ENCODE measurements at places on chromosomes 6 and 20.

- DNase-seq = no peak
These were observed at the start of gene DDO for GRCh38 chr6:110415086-110415916. DDO (minus strand) TSS chr6:110415575; CDS start chr6:110413462, 2,113 bp downstream.

GRCh38 chr20:54115172-54115854 lies 44.9 kb upstream of the BCAS1 start:
- no peak for DNase-seq

- no peak for DNase-seq
These were observed at the start of gene CFB for GRCh38 chr6:31945507-31946369. CFB (plus strand) TSS chr6:31946095; CDS start chr6:31946222, 127 bp downstream.

DNA sequence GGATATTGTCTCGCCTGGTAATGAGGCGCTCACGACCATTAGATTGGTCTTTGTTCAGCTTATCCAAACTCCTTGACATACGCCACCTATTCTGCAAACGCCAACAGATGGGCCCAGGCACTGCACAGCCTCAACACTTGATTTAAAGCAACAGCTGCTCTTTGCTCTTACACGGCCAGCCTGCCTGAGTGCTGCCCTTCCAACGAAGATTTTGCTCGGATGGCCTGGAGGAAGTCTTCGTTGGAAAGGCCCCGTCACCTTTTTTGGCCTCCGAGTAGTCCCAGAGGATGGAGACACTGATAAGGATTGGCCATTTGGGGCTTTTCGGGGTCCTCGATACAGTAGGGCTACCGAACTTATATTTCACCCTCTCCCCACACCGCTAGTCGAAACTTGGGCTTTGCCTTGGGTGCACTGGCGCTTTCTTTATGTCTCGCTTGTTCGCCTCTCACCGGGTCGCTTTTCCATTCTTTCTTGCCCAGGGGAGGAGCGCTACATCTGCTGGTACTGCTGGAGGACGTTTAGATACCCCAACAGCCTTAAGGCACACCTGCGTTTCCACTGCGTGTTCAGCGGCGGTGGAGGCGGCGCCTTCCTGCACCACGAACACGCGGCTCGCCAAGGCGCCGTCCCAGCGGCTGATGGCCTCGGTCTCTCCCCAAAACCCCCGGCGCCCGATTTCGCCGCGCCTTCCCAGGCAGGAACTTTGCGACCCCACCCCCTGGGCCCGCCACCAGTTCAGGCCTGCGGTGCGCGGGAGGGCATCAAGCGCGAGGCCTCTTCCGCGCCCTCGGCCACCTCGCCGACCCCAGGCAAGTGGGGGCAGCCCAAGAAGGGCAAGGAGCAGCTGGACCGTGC lies 6.1 kb downstream of the PRDM13 start:
- DNase-seq = no peak

DNA sequence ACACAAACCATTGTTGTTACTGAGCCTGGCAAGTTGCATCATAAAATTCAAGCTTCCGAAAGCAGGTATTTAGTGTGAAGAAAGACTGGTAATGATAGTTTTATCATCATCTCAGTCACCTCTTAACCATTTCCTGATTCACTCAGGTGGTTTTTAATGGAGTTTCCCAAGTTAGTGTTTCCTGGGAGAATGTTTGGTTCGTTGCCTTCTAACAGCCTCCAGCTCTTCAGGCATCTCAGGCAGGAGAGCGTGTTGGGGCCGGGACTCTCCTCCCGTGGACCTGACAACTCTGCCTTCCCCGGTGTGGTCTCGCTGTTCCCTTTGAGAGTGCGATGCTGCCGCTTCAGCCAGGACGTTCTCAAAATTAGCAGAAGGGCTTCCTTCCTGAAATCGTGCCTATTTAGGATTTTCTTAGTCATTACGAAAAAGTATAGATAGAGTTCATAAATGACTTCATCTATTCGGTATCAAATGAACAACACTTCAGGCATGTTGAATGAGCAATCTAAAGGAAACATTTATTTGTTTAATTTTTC lies 105.0 kb upstream of the QKI start:
- DNase-seq = no peak

DNA sequence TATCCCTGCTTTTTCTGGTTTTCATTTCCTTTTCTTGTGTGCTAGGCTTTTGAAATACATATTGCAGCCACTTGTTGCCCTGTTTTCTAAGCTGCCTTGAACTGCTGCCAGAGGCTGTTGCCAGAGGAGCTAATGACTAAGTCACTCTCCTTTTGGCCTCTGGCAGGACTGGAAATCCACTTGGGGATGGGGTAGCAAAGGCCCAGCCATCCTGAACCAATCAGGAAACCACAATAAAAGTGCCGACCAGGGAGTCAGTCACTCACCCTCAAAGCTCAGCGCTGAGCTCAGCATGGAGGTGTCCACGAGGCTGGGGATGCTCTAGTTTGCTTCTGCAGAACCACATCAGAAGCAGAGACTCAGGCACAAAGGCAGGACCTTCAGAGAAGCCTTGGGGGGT lies 813.0 kb downstream of the DHX35 start:
- DNase-seq = peak; percentile 31

GRCh38 chr6:36739947-36740817 lies 42.6 kb downstream of the RAB44 start:
- no peak for DNase-seq

DNA sequence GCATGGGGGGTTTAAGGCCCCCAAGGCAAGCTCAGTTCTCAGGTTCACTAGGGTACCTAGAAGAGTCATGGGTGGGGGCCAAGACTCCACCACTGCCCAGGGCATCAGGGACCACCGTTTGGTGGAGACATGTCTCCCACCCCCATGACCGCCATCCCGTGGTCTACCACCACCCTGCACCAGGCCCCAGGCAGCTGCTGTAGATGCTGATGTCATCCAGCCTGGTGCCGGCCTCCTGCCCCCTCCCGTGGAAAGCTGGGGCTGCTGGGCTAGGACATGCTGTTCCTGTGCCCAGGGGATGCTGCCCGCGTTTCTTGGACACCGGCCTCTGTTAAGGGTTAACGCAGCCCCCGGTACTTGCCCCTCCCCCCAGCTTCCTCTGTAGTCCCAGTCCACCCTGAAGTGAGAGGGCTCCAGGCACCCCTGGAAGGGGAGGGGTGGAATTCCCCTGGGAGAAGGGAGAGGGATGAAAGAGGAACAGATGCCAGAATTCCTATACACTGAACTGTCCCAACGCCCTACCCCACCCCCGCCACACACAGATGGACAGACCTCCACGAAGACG lies 587 bp downstream of the IP6K3 start:
- DNase-seq = peak; percentile 31

- peak; percentile 97 for DNase-seq
These were observed 431.8 kb downstream of the CD83 start for GRCh38 chr6:14549304-14549770.

DNA sequence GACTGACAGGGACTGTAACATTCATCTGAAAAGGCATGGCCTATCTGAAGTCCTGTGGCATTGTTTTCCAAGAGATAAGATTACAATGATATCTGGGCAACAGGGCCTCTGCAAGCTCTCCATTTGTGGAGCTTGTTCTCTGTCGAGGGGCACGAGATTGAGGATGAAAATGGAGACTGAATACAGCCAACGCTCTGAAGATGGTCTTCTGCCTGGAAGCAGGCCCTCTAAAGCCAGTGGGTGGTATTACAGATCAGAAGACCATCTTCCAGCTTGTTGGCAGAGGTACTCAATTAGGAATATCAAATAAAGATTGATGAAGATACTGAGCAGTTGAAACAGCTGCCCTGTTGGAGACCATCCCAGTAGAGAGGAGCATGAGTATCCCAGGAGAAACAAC lies 288.2 kb downstream of the CENPW start:
- no peak for DNase-seq

GRCh38 chr6:31729979-31730630 lies 1.0 kb upstream of the DDAH2 start:
- no peak for DNase-seq

DNA sequence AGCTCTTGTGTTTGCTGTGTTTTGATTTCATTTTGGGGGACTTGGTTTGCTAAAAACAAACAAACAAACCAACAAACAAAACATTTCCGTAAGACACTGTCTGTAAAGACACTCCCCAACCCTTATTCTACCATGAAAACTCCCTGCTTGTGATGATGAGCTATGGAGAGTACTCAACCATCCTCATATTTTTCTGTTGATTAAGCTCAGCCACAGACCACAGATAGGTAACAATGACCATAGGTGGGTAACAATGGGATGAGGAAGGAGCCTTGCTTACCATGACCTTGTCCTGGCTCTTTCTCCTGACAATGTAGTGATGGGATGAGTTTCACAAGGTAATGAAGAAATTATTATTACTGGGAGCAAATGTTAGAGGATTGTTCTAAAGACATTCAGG lies 11.4 kb upstream of the FAM83B start:
- no peak for DNase-seq

DNA sequence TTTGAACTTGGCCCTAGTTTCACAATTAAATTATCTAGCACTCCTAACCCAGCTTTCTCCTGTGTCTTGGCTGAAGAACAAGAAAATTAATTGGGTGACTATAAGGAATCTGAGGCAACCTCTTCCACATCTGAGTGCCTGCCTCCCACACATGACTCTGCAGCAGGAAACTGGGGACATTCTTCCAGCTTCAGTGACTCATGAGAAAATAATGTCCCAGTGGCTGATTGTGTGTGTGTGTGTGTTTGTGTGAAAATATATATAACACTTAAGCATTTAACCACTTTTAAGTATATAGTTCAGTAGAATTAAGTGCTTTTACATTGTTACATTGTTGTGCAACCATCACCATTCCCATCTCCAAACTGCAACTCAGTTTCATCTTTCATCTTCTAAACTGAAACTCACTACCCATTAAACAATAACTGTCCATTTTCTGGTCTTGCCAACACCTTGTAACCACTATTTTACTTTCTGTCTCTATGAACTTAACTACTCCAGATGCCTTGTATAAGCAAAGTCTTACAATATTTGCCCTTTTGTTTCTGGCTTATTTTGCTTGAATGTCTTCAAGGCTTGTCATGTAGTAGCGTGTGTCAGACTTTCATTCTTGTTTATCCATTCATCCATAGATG lies 8.7 kb downstream of the TRIM38 start:
- DNase-seq = no peak

GRCh38 chr6:42229506-42230119 lies 12.0 kb upstream of the MRPS10 start:
- DNase-seq = no peak

DNA sequence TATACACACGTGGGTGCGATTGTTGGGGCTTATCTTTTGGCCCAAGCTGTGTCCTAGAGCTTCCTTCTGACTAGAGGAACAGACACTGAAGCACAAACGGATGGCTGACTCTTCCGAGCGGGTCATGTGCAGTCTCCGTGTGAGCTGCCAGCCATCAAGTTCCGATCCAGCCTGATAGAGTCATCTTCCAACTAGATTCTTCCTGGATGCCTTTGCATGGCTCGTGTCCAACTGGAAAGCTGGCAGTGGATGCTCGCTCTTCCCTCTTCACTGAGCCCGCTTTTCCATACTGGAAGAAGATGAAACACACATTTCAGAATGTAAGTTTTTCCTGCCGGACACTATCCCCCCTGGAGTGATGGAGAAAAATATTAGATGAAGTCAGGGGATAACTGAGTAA lies 148.1 kb downstream of the SCML4 start:
- no peak for DNase-seq

DNA sequence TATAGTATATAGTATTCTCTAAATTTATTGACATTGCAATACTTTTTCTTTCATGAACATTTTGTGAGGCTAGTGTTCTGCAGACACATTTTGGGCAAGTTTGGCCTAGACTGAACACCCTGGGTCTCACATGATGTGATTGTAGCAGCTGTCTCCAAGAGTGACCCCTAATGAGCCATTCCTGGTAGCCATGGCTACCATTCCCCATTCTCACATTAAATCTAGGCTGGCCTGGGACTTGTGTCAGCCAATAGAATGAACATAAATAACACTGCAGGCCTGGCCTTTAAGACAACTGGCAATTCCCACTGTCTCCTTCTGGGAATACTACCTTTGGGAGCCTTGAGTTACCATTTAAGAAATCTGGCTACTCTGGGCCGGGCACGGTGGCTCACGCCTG lies 38.0 kb upstream of the TASP1 start:
- DNase-seq = no peak

GRCh38 chr6:56699066-56699654 lies 56.5 kb upstream of the DST start:
- DNase-seq = peak; percentile 93

DNA sequence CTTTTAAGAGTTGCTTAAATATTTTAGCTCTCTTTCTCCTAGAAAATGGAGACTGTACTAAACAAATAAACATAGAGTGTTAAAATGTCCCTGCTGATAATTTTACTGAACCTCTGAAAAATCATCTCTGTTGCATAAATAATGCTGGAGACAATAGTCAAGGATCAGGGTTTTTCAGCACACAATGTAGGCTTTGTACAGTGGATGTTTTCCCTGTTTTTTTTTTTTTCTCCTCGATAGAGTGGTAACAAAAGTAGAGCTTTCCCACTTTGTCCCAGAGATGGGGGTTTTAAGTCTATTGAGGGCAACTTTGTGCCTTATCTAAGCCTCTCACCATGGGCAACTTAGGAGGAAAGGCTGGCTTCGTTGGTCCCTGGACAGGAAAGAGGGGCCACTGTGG lies 222.6 kb upstream of the HDDC2 start:
- DNase-seq = no peak

GRCh38 chr20:63457737-63458136 lies 14.7 kb downstream of the KCNQ2 start:
- no peak for DNase-seq

GRCh38 chr20:59931511-59932312 lies 1.7 kb downstream of the SYCP2 start:
- no peak for DNase-seq

DNA sequence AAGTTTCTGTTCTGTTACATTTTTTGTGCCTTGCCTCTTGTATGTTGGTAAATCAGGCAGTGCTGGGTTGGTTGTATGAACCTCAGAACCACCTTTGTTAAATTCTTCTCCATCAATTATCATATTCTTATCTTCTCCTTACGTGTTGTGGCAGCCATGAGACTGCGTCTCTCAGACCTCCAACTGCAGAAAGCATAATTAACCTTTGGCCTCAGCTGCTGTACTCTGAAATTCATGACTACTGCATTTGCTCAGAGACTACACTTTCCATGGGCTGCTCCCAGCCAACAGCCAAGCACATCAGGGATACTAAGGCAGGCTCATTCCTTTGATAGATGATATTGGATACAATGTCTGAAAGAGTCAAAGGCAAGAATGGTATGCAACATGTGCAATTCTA lies 15.1 kb upstream of the SNX3 start:
- no peak for DNase-seq

DNA sequence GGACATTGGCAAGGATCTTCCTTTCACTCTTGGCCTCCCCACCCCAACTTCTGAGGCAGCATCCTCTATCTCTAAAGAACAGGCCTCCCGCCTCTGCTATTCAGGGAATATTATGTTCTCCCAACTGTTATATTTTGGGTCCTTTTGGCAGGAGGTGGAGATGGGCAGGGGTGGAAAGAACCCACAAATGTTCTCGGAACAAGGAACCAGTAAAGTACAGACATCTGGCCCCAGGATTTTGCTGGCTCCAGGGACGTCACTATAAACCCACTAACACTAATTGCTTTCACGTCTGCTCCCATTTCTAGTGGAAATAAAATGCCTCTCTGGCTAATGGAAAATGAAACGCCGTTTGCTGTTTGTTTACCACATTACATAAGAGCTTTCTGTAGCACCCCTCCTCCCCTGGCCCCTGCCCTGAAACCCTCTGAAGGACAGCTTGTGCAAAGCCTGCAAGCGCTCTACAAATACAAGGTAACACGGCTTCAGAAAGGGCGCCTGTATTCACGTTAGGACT lies 77.7 kb upstream of the TBC1D7 start:
- no peak for DNase-seq

- DNase-seq = peak; percentile 48
These were observed 44.9 kb upstream of the SUPT3H start for GRCh38 chr6:45422503-45423110.

Data from NCI-H510A treated with DMSO at 0.1 percent for 48 hours (cell line).